Activated naive CD8-positive, alpha-beta T cell treated with anti-CD3 and anti-CD28 coated beads, Interleukin-2, amount 50 U/mL, for 16 hours (primary cell): ENCODE measurements at places on chromosomes 7 and 10.

GRCh38 chr7:240887-241421 is 48.6 kb downstream of the FAM20C start:
- DNase-seq = no peak

- peak; percentile 83 for DNase-seq
These were observed at the start of gene IMMP2L for GRCh38 chr7:111561904-111562732. Gene IMMP2L, minus strand, starts transcription at chr7:111562492.

- DNase-seq = no peak
These were observed 1.5 kb downstream of the SFRP5 start for GRCh38 chr10:97770255-97770654.

GRCh38 chr10:92574548-92575261 is 812 bp upstream of the IDE start:
- DNase-seq = no peak

DNA sequence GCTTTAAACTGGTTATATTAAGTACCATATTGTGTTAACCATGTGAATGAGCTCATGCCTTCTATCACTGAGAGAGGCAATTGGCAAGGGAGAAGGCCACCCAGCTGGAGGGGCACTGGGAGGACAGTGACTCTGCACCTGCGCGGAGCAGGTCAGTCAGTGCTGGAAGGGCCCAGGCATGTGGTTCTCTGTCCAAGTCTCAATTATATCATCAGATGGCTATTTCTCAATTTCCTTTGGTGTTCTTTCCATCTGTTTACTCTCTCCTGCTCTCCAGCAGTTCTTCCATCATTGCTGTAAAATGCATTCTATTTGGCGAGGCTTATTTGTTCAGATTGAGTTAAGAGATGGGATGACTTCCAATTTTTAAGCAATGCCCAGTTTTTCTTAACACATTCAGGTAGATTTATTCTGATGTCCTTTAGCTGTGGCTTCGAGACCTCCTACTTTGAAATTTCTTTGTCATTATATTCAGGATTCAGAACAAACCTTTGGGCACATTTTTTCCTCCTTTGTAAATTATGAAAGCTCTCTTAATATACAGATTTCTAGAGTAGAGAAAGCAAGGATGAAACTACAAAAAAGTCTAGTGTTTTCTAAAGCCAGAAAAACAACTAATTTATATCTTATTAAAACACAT is 159.3 kb downstream of the BMPER start:
- no peak for DNase-seq

GRCh38 chr10:17662193-17663138 is 18.5 kb downstream of the STAM start:
- no peak for DNase-seq

- DNase-seq = no peak
These were observed 396.4 kb downstream of the INHBA start for GRCh38 chr7:41306486-41306885.

- no peak for DNase-seq
These were observed 43.6 kb upstream of the THSD7A start for GRCh38 chr7:11875635-11876034.

DNA sequence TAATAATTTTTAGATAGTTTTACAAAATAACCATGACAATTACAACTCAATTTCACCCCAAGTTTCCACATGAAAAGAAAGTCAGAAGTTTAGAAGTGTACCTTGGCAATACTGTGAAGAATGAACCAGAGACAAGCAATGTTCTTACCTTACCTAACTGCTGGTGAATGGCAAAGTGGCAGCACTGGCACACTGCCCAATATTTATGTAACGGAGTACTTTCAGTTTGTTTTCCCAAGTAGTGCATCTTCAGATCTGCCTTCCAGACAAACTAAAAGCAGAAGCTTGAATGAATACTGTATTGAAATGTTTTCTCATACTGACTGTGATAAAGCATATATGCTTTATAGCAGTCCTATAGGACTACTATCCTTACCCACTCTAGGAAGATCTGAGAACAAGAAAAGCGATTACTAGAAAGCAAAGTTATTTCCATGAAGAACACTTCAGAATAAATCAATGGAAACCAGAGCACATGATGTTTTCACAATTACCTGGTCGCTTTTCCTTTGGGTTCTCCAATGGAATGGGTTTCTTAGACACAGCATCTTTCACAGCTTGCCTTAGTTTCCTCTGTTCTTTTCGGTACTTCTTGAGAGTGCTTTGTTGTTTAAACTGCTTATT is 1.5 kb downstream of the NOC3L start:
- no peak for DNase-seq

GRCh38 chr7:156943091-156944041 is 6.1 kb upstream of the NOM1 start:
- no peak for DNase-seq

GRCh38 chr7:131108212-131108940 is 219.3 kb upstream of the MKLN1 start:
- DNase-seq = no peak

DNA sequence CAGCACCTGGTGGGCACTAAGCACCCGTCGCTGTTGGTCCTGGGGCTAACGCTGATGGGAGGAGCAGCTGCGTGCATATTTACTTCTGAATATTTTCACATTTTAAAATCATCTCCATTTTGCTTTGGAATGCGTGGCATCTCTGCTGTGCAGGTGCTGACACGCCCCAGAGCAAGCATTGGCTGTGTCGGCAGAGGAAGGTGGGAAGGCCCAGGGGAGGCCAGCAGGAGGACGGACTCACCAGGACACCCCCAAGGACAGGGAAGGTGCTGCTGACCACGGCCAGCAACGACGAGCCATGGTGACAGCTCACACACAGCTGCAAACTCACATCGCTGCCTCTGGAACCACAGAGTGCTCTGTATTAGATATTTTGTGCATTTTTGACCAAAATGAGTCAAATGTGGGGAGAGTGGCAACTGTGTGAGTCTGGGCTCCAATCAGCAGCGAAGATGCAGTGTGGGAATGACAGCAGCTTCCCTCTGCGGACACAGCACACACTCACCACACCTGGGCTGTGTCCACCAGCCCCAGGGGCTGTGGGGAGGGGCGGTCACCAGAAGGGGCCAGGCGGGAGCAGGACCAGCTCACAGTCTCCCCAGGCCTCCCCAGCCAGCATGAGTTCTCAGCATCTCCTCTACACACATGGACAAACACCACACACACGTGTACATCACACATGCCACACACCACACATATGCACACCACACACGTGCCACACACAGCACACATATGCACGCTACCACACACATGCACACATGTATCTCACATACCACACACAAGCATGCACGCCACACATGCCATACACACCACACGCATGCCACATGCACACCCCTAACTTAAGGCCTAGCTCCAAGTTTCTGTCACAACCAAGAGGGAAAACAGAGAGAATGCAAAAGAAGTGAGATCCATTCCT is 58.2 kb downstream of the PTPRN2 start:
- no peak for DNase-seq

GRCh38 chr10:79129361-79129997 is 60.7 kb downstream of the ZMIZ1 start:
- DNase-seq = no peak

GRCh38 chr10:6062101-6062771 is at the start of gene IL2RA:
Gene IL2RA, minus strand, starts transcription at chr10:6062367. Its CDS starts 216 bp downstream, at chr10:6062151.
- DNase-seq = no peak

DNA sequence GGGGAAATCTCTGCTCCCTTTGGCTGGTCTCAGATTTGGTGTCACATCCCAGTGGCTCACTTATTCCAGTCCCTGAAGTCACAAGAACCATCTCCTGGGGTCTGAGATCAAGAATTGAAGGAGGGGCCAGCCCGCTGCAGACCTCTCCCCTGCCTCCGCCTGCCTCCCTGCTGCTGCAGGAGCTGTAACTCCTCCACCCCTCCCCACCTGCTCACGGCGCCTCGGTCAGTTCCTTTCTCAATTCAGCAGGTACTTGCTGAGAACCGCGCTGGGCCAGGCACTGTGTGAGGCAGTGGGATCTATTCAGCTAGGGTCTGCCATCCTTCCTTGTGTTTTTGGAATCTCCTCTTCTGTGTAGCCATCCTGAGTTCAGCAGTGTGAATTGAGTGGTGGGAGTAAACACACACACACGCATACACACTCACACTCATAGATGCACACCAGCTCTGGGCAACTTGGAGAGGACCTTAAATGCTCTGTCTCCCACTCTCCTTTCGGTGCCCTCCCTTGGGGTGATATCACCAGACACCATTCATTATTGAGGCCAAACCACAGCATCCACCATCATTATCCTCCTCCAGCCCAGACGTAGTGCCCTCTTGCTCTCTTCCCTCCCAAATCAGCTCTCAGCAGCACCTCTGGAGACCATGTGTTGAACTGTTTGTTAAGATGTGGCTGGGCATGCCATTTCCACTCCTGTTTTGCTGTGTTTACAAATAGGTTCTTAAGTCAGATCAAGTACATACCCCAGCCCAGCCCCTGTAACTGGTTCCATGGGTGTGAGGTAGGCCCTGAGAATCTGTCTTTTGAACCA is 22.0 kb upstream of the ANKRD2 start:
- DNase-seq = no peak

- no peak for DNase-seq
These were observed 333.1 kb downstream of the FRMD4A start for GRCh38 chr10:13997650-13998049.

DNA sequence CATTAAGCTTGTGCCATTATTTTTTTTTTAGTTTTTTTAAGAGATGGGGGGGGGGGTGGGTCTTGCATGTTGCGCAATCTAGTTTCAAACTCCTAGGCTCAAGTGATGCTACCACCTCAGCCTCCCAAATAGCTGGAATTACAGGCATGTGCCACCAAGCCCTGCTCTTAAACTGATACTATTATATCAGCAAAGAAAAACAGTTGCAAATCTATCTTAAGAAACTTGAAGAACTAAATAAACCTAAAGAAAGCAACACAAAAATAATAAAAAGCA is 47.5 kb downstream of the BRAF start:
- DNase-seq = no peak

DNA sequence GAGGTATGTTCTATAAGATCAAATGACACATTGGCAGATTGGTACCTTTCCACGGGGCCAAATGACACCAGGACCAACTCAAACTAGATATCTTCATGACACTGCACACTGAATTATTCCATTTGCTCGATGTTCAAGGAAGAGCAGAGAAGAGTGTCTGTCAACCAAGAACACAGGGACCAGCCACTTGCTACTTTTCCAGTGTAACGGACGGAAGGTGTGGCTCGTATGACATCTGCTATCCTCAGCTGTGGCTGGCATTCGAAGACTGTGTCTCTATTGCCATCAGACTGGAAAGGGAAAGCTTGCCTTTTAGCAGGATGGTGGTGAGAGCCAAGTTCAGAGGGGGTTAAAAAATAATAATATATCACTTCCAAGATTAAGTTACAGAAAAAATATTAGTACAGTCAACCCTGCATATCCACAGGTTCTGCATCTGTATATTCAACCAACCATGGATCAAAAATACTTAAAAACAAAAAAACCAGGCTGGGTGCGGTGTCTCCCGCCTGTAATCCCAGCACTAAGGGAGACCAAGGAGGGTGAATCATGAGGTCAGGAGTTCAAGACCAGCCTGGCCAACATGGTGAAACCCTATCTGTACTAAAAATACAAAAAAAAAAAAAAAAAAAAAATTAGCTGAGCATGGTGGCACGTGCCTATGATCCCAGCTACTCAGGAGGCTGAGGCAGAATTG is 237.1 kb downstream of the PRPF18 start:
- no peak for DNase-seq

DNA sequence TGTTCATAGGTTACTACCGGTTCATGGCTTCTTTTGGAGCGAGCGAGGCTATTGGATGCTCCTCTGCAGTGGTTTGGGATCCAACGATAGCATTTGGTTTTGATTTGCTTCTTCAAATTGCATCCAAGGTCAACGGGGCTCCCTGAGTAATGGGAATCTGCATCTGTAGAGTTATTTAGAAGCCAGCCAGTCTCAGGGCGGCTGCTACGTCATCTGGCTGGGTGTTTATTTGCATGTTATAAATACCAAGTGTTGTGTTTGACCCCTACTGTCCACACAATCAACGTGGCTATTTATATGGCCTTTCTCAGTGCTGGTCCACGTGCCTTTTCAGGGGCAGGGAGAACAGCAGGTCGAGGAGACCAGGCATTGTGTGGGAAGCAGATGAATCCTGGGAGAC is 137.7 kb downstream of the PRPF18 start:
- no peak for DNase-seq

GRCh38 chr7:27690649-27691048 is 28.0 kb upstream of the HIBADH start:
- DNase-seq = no peak

- DNase-seq = no peak
These were observed 1.7 kb upstream of the TMEM248 start for GRCh38 chr7:66919304-66919703.

DNA sequence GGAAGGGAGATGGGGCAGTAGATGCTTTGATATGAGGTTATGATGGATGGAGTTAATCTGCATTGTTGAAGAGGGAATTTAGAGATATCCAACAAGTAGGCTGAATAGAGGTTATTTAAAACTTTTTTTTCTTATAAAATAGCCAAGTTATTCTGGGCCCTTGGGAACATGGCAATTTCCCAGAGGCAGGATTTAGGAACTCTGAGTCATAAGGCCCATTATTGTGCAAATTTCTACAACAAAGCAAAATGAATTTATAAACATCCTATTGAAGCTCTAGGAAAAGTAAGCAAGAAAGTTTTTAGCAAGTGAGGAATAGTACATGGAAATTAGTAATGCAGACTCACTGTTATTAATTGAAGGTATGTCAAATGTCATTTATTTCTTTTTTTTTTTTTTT is 160.9 kb upstream of the NPY start:
- no peak for DNase-seq

DNA sequence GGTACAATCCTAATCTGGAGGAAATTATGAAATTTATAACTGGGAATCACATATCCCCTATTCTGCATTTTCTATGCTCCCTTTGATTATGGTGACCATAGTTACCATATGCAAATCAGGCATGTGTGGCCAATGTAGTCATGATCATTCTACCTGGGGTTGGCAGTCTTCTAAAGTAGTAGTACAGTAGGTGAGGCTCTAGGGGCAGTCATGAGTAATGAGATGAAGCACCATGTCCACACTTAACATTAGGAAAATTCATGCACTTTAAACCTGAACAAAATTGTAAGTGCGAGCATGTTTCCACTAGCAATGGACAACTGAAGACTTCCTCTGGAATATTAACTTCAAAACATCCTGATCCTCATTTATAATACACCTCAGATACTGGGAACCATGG is 545.9 kb downstream of the SUGCT start:
- no peak for DNase-seq

DNA sequence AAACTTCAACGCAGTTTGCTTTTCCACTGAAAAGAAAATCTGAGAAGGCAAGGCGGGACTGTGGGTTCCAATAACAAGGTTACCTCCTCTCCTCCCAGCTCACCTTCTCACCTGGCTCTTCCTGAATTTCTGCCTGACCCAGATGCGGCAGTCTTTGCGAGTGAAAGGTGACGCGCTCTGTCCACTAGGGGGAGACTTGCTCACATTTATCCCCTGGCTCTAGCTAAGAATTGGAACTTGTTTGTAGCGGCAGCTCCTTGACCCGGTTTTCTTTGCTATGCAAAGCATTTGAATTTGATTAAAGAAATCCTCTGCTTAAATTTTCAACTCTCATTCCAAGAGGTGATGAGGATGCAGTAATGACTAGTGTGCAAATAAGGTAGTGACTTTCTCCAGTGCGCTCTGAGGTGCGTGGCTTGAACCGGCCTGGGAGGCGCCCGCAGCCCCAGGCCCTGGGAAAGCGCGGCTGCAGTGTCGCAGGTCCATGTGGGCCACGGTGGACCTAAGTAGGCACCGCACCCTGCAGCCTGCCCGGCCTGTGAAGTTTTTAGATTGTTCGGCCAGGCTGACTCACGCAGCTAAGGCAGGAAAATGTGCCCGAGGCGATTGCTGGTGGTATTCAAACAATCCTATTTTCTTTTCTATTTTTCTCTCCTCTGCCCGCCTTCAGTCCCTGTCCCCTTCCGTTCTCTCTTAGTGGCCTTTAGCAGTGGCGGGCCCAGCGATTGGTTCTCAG is 336.9 kb upstream of the NPSR1 start:
- no peak for DNase-seq

GRCh38 chr10:100830728-100831111 is 82.0 kb upstream of the SLF2 start:
- no peak for DNase-seq
